Activated CD8-positive, alpha-beta T cell treated with anti-CD3 and anti-CD28 coated beads, Interleukin-2, amount 10 ng/mL, durations not matched to agents 7 days and 5 days (primary cell): ENCODE measurements at places on chromosomes 2 and 18.
A peak's percentile ranks its signal among the peaks of the same experiment; 100 is the strongest.

DNA sequence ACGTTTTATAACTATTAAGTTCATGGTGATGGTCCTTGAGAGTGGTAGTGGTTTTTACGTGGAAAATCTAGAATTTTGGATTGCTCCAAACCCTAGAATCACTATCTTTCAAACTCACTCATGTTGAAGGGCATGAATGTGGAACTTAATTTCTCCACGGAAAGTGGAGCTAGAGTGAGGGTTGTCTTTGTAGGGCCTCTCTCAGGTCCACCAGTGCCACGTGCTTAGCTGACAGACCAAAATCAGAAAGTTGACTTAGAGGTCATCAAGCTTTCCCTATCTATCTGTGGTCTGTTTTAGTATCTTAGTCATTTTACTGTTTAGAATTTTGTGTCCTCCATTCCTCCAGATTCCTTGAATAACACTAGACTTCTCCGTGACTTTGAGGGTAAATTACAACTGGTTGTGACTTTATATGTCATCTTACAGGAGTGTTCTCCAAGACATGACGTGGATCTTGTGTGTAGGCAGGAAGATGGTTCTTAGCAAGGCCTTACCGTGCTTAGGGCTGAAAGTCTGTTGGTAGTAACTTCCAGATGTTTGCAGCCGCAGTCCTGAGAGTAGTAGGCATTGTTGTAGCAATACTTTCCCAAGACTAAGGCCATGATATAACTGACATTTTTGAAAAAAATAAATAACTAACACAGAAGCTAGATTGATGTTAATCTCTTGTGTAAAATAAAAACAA, 26.8 kb downstream of the DIS3L2 start:
- DNase-seq = no peak

- peak; percentile 26 for DNase-seq
Observed at GRCh38 chr2:43818761-43819160, 19.9 kb downstream of the ABCG5 start.

DNA sequence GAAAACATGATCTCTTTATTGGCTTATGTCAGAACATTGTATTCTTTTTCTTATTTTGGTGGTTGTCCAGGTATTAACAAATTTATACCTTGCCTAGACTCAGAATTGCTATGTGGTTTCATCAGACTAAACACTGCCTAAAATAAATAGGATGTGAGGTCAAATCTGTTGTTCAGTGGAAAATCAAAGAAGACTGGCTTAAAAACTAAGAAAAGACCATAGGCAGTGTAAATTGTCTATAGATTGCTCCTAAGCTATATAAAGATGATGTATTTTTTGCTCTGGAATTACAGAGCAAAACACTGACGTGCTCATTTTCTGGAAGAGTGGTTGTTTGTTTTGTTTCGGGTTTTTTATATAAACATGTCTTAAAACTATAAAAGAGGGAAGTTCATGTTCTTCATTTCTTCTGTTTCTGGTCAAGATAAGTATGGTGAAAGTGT, 266.0 kb downstream of the ALPK2 start:
- no peak for DNase-seq

DNA sequence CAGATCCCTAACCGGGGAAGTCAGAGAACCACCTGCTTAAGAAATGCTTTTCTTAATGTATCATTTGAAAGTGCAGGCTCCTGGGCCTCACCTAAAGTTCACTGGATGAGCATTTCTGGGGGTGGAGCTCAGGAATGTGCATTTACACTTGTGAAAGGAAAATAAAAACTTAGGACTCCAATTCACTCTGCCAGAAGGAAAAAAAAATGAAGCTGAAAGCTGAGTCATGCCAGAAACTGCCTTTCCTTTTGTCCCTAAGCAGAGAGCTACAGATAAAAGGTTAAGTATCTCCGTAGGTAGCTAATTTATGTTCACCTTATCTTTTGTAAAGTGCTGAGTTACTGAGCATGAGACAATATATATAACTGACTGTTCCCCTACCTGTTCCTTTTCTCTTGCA, 229.5 kb upstream of the MEX3C start:
- DNase-seq = no peak

- DNase-seq = no peak
Observed at GRCh38 chr2:148680462-148680861, 35.9 kb downstream of the EPC2 start.

GRCh38 chr18:37533647-37534584, 31.7 kb downstream of the CELF4 start:
- no peak for DNase-seq

DNA sequence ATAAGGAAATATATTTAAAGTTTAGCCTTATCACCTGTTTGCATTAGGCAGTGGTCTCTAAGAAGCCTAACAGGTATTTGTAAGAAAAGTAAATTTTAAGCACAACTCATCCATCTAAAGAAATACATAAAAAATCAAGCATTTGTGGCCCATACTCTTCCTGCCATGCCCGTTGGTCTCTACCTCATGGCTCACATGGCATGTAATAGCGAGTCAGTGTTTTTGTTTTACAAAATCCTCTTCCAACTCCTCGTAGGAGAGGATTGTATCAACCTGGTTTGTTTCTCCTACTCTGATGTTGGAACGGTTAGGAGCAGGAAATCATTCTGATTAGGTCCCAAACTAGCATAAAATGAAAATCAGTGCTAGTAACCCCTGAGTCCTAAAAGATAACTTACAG, 91.8 kb downstream of the FMNL2 start:
- DNase-seq = no peak

DNA sequence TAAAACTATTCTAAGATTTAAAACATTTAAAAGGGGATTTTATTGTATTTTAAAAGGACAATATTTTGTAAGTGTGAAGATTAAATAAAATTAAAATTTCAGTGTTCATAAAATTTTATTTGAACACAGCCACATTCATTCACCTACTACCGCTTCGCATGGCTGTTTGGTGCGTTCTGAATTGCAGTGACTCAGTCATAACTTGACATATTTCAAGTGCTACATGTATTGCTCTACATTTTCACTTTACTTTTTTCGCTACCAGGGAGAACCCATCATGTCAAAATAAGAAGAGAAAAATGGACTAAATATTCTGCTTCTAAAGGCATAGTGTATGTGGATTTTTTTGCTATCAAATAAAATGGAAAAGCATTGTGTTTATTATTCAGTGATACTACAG, 8.7 kb downstream of the PTH2R start:
- no peak for DNase-seq

DNA sequence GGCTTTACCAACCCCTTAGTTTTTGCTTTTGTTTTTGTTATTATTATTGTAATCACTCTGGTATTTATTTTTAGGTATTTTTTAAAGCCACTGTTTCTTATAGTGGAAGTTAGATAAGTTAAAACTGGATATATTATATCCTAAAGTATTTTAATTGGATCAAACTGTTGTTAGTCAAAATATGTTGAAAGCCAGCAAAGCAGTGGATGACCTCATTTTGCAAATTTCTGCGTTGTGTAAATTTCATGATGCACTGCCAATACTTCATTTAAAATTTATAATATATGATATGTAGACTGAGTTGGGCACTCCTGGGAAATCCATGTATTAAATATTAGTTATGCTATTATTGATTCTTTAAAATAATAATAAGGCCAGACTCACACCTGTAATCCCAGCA, 661.7 kb upstream of the NRXN1 start:
- DNase-seq = no peak

- DNase-seq = no peak
Observed at GRCh38 chr2:218273908-218274249, 3.6 kb downstream of the PNKD start.

GRCh38 chr18:58580623-58581022, 48.3 kb downstream of the ALPK2 start:
- no peak for DNase-seq

DNA sequence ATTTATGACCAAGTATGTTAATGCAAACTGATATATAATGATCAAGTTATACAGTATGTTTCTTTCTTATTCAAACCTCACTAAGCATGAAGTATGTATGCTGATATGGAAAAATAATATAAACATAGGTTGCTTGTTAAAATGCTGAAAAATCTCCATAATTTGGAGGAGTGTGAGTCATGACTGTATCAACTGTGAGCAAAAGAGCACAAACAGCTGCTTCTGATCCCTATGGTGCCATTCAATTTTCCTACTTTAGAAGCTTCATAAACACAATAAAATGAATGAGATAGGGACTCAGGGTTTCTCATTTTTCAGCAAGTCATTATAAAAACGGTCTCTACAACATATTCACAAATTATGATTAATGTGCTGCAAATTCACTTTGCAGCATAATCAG, 129.9 kb upstream of the TFPI start:
- no peak for DNase-seq

GRCh38 chr2:179818546-179818945, 42.9 kb downstream of the ZNF385B start:
- DNase-seq = no peak

DNA sequence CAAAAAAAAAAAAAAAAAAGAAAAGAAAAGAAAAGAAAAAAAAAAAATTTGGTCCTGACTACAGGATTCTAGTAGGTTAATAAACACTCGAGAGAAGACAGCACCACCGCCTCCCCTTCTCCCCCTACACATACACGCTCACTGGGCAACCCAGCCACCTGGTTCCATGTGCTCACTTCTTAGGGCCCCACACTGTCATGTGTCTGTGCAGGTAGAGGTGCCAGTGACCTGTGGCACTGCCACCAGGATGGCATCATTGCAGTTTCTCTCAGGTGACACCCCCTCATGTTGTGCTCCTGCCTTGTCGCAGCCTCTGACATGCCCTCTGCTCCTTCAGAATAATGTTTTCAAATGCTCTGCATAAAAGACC, 39.7 kb upstream of the LYPD6B start:
- DNase-seq = no peak

DNA sequence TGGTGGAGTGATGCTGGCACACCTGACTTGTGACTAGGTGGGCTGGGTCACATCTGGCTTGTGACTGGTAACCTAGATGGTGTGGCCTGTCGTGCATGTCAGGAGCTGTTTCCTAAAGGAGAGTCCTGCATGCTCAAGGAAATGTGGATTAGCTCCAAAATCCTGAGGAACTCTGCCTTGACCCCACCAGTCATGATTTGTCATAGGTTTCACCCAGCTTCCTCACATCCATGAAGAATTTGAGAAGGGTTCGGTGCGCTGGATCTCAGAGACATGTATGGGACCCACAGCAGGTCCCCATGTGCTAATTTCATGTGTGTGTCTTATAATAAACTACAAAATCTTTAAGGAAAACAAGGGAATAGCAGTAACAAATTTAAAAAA, 107.2 kb downstream of the COL6A3 start:
- DNase-seq = no peak

GRCh38 chr2:120951693-120952092, 216.0 kb downstream of the GLI2 start:
- no peak for DNase-seq

DNA sequence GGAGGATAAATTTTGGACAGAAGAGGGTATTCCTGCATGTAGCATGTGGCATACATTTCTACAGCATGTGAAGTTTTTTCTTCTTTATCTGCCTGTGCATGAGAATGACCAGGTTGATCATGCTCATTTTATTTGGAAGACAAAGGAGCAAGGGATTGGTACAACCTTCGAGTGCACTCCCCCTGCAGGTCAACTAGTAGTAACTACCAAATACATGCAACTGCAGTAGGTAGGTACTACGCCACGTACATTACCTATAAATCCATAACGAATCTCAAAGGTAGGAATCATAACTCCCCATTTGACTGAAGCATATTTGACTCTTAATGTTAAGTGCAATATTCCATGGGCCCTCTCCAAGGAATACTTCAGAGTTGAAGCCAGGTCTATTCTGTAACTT, 763.9 kb downstream of the TSN start:
- DNase-seq = no peak

DNA sequence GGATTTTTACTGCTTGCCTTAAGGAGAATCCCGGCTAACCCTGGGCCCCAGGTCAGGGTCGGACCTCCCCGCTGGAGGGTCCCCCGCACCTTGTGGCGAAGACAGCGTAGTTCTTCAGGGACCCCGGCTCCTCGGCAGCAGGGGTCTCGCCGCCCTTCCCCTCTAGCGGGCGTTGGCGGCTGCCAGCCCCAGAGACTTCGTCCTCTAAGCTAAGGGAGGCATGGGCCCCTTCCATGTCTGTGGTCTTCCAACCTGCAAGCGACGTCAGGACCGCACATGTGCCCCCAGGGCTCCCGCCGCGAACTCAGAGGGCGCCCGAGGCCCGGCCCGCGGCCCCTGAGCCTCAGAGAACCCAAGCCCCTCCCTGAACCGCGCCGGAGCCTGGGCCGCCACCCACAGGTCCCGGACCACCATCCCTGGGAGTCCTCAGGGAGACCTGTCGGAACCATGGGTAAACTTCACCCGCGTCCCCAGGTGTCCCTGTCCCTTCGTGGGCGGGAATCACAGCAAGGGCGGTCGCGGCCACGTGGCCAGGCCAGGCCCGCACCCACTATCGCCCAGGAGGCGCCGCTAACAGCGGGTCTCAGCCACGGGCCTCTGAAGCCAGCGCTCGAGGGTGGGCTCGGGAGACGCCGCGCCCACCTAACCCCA, 562 bp downstream of the ANKMY1 start:
- peak; percentile 19 for DNase-seq

GRCh38 chr18:78242806-78243205, 736.8 kb upstream of the SALL3 start:
- DNase-seq = no peak

DNA sequence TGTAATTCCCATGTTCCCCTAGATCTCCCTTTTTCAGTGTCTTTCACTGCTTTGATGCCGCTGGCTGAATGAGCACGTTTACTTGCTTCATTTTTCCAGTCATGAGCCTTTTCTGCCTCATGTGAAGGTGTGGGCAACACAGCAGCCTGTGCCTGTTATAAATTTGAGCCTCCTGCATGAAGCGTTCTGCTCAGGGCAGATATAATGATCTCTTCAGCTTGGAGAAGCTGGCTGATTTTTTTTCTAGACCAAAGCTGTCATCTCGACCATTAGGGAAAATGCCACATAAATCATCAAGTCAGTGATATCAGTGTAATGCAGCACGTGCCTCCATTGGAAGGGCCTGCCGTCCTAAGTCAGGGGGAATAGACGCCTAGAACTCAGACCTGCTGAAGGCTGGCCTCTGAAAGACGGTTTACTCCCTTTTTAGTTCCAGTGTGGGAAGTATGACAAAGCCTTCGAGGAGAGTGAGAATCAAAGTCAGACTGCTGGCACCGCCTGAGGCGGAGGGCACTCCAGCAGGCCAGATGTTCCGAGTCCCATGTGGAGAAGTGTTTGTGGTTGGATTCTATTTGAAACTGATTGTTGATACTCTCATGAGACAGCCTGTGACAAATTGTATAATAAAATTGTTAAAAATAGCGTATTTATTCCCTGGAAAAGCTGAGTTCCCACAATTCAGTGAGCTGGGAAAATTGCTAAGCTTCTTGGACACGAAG, 196.5 kb downstream of the MYO1B start:
- DNase-seq = no peak

- DNase-seq = no peak
Observed at GRCh38 chr18:76985156-76985950, 147.2 kb downstream of the MBP start.
